ENCODE measurements at places on chromosomes 7 and 10.

GRCh38 chr10:133159611-133159949 is 439 bp upstream of the KNDC1 start:
- no peak for DNase-seq

DNA sequence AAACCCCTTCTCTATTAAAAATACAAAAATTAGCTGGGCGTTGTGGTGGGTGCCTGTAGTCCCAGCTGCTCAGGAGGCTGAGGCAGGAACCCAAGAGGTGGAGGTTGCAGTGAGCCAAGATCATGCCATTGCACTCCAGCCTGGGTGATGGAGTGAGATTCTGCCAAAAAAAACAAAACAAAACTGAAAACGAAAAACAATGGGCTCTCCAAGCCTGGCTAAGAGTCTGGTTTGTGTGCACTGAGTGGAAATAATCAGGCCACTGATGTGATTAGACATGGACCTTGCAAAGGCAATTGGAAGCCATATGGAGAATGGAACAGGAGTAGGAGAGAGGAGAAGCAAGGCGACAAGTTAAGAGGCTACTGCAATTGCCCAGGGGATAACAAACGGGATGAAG is 60.1 kb upstream of the GSDME start:
- DNase-seq: no peak

- no peak for DNase-seq
Measured at GRCh38 chr10:23198940-23199767, 7.0 kb downstream of the PTF1A start.

DNA sequence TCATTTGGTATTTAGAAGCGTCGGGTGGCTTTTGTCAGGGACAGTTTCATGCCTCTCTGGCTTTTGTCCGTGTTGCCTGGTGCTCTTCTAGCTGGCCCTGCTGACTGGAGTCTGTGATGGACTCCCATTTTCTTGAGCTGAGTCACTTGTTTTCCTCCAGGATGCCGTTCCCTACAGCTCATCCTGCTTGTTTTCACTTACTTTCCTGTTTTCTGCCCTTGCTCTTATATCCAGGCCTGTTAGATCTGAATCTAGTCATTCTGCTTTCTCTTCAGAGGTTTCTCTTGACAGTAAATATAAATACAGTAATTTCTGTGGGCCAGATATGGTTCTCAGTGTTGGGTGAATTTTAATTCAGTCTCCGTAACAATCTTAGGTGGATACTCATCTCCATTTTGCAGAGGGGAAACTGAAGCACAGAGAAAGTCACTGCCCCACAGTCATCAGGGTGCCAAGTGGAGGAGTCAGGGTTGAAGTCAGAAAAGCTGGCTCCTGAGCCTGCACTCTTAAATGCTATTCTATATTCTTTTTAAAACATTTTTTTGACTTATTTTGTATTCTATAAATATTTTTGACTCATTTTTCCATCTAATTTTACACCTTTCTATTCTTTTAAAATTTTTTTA is 85.4 kb downstream of the CCNY start:
- DNase-seq: no peak

GRCh38 chr10:87657371-87657770 is 2.3 kb upstream of the PAPSS2 start:
- DNase-seq: no peak

- DNase-seq: no peak
Measured at GRCh38 chr7:134692344-134692705, 45.7 kb downstream of the BPGM start.

GRCh38 chr7:76314042-76314721 is 11.7 kb downstream of the HSPB1 start:
- peak; percentile 93 for DNase-seq

DNA sequence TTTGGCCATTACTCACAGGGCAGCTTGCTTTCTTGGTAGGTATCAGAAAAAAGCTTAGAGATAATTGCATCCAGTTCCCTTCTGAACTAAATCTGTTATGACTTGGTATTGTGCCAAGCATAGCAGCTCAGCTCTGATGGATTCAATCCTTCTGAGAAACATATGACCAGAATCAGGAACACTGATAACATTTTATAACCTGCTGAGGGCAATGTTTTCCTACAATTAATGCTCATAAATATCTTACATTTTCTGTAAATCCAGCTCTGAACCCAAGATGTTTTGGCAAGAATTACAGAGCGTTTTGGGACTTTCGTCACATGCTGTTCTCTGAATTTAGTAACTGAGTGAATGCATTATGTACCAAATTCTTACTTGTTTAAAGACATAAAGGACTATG is 167.8 kb downstream of the KIF20B start:
- DNase-seq: no peak

- DNase-seq: no peak
Measured at GRCh38 chr7:104894314-104894713, 119.7 kb upstream of the KMT2E start.
